ENCODE measurements at places on chromosomes 4 and X.

- H3K4me1 ChIP-seq = peaks cover 47% of the 10 kb centered on the region
- peak within 1 kb of the TSS; percentile 76 for H3K4me3 ChIP-seq
- H3K36me3 ChIP-seq = peaks cover 2% of the 10 kb centered on the region
- DNase-seq = peak; percentile 73
- H3K27me3 ChIP-seq = no peaks in the 10 kb centered on the region
- peak within 1 kb of the TSS; percentile 91 for H3K27ac ChIP-seq
These were observed at the start of gene CHST7 for GRCh38 chrX:46573331-46573891. Gene CHST7 (plus strand): TSS chrX:46573765. CDS start chrX:46573932, 167 bp downstream.

DNA sequence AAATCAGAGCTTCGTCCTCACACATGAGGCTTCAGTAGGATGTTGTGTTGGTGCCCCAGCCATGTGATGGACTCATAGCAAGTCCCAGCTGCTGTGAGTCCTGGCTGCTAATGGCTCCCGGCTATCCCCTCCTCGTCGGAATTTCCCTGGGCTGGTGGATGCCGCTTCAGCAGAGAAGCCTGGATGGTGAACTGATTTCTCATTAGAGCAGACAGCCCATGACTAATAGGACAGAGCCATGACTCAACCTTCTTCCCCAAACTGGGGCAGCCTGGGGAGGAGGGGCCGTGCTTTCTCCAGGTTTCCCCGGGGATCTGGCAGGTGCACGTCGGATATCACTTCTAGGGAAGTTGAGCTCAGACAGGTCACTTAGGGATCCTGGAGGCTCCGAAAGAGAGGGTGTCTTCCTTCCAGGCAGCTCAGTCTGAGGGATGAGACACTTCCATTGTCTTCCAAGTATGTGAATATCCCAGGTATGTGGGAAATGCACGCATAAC lies 112.7 kb downstream of the ASMT start:
- no peak overlapping the region for H3K27ac ChIP-seq
- no peaks in the 10 kb centered on the region for H3K27me3 ChIP-seq
- peaks cover 13% of the 10 kb centered on the region for H3K36me3 ChIP-seq
- no peak overlapping the region for H3K4me3 ChIP-seq

- H3K4me1 ChIP-seq = peaks cover 44% of the 10 kb centered on the region
- peak; percentile 45 for DNase-seq
- H3K27ac ChIP-seq = peak overlapping the region; percentile 66
- peaks cover 21% of the 10 kb centered on the region for H3K36me3 ChIP-seq
These were observed 84.2 kb downstream of the CNOT6L start for GRCh38 chr4:77734928-77735327.

- no peaks in the 10 kb centered on the region for H3K4me1 ChIP-seq
- H3K27me3 ChIP-seq = no peaks in the 10 kb centered on the region
- no peaks in the 10 kb centered on the region for H3K36me3 ChIP-seq
- H3K27ac ChIP-seq = no peak overlapping the region
These were observed 389.9 kb downstream of the PACRGL start for GRCh38 chr4:21090094-21090666.
